NCI-H2081 treated with DMSO at 0.1 percent for 48 hours (cell line): ENCODE measurements at places on chromosomes 1 and 21.

- no peak for DNase-seq
These were observed 33.9 kb upstream of the IPO9 start for GRCh38 chr1:201795066-201795465.

DNA sequence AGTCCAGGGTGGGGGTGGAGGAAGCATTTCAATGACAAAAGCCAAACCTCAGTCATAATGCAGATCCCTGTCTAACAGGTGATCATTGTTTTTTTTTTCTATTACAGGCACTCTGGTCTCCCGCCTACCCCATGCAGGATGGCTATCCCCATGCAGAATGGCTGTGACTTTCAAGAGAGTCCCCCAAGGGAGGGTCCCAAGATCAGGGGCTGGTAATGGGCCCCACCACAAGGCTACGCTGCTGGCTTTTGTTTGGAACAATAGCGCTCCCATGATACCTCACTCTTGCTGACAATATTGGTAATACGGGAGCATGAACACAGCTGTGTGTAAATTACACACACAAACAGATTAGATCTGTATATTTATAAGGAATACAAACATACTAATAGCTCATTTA, 119.4 kb downstream of the SLC45A1 start:
- DNase-seq, result no peak

DNA sequence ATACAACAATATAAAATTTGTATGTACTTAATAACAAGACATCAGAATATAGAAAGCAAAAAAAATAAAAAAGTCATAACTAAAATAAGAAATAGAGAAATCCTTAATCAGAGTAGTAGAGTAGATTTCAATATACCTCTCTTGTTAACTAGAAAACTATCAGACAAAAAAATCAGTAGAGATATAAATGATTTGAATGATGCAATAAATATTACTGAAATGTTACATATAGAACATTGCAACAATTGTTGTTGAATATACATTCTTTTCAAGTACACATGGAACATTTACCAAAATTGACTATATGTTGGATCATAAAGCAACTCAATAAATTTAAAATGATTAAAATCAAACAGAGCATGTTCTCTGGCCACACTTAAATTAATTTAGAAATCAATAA, 31.9 kb upstream of the ADAR start:
- DNase-seq, result no peak

DNA sequence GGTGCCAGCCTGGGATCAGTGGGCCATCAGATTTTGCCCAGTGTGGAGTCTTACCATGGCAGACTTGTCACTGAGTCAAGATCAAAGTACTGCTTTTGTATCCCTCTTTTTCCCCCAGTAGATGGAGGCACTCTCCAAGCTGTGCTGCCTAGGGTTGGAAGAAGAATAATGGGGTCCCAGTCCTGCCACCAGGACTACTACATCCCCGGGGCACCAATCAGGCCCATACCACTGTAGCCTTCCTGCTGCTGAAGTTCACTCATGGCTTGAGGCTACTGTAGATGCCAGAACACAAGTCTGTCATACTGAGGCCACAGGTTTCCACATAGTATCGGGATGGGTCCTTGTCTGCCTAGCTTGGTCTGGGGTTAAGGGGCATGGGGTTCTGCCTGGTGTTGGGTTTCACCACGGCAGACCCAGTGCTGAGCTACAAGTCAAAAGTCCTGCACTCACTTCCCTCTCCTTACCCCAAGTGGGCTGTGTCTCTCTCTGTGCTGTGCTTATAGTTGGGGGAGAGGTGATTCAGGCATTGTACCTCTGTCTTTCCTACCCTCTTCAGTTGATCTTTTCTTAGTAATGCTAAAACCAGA, 53.4 kb downstream of the PKN2 start:
- DNase-seq, result no peak

GRCh38 chr1:202706851-202707250, 3.4 kb downstream of the SYT2 start:
- DNase-seq, result no peak

DNA sequence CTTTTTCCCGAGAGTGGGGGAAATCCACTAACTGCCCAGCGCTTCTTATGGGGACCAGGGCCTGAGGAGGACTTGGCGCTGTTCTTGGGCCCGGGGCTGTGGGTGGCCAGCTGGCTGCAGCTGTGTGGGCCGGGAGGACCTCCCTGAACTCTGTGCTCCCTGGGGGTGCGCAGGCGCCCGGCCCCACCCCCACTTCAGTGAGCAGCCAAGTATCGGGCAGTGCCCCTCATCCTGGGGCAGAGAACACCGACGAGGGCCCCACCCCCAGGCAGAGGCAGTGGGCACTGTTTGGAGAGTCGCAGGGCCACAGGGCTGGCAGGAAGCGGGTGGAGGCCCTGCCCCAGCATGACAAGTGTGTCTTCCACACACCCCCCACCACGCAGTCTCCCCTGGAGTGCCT, 32.5 kb upstream of the SLC19A1 start:
- no peak for DNase-seq

- DNase-seq, result no peak
These were observed 10.2 kb upstream of the RAB29 start for GRCh38 chr1:205785446-205785845.

- no peak for DNase-seq
These were observed 10.7 kb upstream of the COL16A1 start for GRCh38 chr1:31714442-31715086.

DNA sequence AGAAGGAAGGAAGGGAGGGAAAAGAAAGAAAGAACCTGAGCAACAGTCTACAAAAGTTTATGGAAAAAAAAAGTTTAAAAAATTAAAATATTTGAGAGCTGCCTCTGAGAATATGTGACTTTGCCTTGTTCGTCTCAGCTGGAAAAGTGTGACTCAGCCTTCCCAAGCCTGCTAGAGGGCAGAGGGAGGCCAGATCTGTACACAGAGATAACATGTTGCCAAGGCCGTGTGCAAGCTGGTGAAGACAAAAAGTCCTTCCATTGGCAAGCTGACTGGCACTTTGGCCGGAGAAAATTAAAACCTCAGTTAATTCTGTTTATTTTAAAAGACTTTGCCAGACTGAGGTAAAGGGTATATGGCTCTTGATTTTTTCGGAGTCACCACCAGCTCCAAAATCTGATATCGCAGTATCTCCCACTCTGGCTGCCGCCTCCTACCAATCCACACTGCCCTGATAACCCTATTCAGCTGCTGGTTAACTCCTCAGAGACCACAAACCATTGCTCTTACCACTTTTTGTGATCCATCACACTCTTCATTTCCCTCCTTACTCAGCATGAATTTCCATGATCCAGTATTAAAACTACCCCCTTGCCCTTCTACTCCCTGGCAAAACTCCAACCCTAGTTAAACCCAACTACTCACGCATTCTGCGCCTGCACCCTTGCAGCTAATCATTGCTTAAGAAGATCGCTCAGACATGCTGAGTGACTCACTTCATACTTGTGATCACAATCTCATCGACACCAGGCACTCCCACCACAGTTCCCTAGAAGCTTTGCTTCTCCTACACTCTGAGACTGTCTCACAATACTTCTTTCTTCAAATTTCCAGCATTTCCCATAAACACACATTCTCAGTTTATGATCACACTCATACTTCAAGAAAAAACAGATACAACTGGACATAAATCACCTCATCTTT, 5.7 kb upstream of the PPP1R15B start:
- DNase-seq, result no peak
